ENCODE measurements at places on chromosomes 5 and 9.

DNA sequence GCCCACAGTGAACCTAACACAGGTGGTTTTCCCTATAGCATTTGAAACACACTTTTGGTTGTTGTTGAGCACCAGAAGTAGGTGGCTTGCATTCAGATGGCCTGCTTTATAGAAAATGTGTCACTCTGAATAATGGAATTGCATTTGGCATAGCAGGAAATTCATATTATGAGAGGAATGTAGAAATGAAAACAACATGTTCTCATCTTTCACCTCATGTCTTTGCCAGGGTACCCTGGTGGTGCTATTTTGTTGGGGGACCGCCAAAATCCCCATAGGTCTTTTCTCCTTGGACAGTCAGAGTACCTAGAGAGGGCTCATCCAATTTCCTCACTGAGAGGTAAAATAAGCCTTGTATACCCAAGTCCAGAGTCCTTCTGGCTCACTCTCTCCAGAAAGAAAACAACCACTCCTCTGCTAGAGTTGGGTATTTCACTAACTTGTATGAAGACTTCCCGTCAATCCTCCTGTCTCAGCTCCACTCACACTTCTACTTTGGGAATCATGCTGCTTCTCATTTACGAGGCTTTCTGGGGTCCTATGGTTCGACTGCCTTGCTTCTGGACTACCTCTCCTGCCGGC, 67.4 kb downstream of the MRPS27 start:
- no peak for DNase-seq

- no peak for DNase-seq
These were observed 55.1 kb downstream of the ASS1 start for GRCh38 chr9:130499804-130500263.

DNA sequence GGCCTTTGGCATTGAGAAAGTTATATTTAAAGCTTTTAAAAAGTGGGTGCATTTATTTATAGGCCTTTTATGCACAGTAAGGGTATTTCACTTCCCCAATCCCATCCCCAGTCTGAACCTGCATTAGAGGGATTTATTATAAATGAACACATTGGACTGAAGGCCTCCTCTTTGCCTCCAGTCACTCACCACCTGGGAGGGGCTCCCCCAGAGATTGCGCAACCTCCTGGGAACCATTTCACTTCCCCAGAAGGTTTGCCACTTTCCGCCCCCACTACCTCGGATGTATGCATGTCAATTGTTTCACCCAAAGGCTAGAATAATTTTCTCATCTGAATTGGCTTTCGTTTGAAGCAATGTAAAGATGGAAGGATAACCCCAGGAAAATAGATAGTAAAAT, 29.8 kb upstream of the VCAN start:
- DNase-seq, result no peak

DNA sequence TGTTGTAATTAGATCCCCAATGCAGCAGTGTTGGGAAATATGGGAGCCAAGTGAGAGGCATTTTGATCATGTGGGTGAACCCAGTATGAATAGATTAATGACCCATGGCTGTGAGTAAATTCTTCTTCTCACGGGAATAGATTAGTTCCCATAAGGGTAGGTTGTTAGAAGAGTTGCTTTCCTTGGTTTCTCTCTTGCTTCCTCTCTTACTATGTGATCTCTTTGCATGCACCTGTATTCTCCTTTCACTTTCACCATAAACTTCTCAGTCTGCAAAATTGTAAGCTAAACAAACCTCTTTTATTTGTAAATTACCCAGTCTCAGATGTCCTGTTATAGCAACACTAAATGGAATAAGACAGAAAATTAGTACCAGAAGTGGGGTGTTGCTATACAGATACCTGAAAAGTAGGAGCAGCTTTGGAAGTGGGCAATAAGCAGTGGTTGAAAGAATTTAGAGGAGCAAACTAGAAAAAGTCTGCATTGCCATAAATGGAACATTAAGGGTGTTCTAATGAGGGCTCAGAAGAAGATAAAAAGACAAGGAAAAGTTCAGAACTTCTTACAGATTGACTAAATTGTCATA, 1090.0 kb upstream of the ARRDC3 start:
- no peak for DNase-seq

GRCh38 chr9:98784831-98785806, 11.2 kb downstream of the ANKS6 start:
- no peak for DNase-seq

DNA sequence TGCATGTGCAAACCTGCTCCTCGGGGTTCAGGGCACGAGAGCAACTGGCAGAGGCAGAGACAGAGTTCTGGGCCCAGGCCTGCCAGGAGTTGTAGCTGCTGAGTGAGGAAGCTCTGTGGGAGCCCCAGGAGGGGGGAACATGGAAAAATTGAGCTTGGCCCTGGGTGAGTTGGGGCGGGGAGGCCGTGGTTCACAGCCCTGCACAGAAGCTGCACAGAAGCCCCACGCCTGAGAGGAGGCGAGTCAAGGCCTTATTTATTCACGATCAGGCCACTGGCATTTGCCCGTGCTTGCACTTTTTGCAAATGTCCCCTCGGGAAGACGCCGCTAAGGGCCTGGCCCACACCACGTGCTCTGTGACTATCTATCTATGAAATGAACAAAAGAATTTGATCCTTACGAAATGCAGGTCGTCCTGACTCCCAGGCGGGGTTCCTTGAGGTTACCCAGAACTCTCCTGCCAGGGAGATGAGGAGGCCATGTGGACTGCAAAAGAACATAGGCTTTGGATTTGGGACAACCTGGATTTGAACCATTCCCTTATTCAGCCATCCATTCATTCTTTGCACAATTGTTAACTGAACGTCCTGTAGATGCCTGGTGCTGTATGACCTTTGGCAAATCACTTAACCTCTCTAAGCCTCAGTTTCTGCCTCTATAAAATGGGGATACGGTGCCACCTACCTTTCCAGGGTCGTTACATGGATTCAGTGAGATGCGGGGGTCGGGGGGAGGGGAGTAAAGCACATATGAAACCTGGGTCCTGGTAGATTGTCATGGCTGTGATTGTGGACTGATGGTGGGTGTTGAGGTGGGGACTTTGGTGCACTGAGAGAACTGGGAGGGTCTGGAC, 17.9 kb downstream of the COL27A1 start:
- no peak for DNase-seq

DNA sequence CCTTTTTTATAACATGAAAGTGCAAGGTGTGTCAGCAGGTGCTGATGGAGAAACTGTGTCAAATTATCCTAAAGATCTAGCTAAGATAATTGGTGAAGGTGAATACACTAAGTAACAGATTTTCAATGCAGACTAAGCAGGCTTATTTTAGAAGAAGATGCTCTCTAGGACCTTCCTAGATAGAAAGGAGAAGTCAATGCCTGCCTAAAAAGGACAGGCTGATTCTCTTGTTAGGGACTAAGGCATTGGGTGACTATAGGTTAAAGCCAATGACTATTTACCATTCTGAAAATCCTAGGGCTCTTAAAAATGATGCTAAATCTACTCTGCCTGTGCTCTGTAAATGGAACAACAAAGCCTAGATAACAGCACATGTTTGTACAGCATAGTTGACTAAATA, 1682.4 kb downstream of the MAT2B start:
- DNase-seq, result no peak

GRCh38 chr5:74233091-74233490, 407.4 kb downstream of the ENC1 start:
- no peak for DNase-seq

DNA sequence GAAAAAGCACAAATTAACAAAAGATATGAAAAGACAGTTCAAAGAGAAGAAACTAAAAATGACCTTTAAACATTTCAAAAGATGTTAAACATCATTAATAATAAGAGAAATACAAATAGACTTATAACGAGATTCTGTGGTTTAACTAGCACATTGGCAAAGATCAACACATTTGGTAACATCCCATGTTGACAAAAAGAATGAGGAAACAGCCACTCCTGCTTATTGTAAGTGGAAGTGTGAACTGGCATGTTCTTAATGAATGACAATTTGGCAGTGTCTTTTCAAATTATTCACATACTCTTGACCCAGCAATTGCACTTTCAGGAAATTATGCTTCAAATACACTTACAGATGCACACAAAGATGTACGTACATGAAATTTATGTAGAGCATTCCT, 176.3 kb downstream of the TLE1 start:
- DNase-seq, result no peak

- no peak for DNase-seq
These were observed 238.2 kb downstream of the CD180 start for GRCh38 chr5:66958201-66958979.

- DNase-seq, result no peak
These were observed 22.0 kb upstream of the MAPK9 start for GRCh38 chr5:180313677-180314505.

DNA sequence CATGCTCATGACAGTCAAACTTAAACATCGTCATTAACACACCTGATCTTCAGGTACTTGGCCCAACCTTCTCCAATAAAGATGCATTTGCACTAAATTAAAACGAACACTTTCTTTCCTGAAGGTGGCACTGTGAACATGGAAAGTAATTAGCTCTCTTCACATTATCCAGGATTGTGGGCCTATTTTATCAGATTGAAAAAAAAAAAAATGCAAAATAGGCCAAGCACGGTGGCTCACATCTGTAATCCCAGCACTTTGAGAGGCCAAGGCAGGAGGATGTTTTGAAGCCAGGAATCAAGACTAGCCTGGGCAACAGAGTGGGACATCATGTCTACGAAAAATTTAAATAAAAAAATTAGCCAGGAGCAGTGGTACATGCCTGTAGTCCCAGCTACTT, 14.4 kb upstream of the CDC20B start:
- DNase-seq, result no peak

- no peak for DNase-seq
These were observed 219.6 kb upstream of the RORB start for GRCh38 chr9:74277532-74277931.

DNA sequence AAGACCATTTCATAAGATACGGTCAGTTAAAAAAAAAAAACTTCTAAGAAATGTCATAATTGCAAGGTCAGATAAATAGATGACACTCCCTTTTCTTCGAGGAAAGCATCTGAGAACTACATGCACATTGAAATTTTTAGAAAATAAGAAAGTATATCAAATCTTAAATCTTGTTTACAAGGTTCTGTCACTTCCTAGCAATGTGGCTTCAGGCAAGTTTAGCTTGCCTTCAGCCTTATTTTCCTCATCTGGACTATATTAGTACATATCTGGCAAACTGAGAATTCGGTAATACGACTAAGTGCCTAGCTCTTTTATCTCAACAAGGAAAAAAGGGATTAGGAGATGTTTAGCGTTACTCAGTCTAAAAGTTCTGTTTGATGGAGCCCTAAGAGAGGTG, 32.5 kb upstream of the OR2K2 start:
- no peak for DNase-seq

DNA sequence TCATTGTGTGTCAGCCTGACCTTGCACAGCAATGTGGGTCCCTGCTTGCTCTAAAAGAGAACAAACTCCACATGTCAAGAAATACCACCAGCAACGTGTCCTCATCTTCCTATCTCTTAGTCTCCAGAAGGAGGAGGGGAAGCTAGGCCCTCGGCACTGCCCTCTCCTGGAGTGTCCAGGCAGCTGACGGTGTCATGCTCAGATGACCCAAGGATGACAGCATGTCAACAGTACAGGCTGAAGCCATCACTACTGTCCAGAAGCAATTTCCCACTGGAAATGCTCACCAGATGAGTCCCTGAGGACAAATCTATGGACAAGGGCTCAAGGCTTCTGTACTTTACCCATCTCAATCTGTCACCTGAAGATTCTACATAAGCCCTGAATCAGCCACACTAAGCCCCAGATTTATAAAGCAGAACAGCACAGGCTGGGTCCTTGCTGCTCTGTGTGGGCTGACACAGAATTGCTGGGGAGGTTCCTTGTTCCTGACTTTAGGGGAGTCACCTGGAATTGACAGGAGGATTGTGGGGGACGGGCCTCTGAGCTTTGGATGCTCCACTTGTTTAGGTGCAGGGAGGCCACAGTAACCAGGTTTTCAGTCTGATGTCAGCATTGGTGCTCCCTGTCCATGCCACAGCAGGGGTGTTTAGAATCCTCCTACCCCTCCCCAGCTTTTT, 210.2 kb downstream of the DAB2IP start:
- DNase-seq, result no peak

DNA sequence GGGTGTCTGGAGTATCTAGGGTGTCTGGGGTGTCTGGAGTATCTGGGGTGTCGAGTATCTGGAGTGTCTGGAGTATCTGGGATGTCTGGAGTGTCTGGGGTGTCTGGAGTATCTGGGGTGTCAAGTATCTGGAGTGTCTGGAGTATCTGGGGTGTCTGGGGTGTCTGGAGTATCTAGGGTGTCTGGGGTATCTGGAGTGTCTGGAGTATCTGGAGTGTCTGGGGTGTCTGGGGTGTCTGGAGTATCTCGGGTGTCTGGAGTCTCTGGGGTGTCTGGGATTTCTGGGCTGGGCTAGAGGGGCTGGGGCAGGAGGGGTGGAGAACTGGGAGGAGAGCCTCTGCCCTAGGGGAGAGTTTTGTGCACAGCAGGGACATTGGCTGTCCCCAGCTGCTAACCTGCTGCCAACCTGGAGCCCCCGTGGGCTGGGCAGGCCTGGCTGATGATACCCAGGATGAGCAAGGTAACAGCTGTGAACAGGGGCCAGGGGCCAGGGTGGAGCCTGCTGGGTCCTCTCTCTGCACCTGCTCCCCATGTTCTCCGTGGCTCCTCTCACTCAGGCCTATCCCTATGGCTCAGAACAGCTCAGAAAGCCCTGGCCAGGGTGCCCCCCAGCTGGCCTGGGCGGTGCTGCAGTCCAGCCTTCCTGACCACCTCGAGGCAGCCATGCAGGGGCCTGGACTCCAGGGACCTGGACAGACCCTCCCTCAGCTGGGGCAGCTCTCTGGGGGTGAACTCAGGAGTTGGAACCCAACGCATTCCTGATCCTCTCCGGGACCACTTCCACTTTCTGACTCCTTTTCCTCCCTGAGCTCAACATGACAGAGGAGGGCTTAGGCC, 29.9 kb downstream of the LHX3 start:
- DNase-seq, result no peak

- no peak for DNase-seq
These were observed 62.5 kb downstream of the CSNK1A1 start for GRCh38 chr5:149488645-149489306.

- DNase-seq, result peak; percentile 4
These were observed 25.1 kb upstream of the CDKN2AIPNL start for GRCh38 chr5:134436523-134437339.

GRCh38 chr5:10576121-10576789, 12.4 kb downstream of the ANKRD33B start:
- no peak for DNase-seq

GRCh38 chr5:108312258-108312657, 69.6 kb downstream of the FBXL17 start:
- DNase-seq, result no peak

DNA sequence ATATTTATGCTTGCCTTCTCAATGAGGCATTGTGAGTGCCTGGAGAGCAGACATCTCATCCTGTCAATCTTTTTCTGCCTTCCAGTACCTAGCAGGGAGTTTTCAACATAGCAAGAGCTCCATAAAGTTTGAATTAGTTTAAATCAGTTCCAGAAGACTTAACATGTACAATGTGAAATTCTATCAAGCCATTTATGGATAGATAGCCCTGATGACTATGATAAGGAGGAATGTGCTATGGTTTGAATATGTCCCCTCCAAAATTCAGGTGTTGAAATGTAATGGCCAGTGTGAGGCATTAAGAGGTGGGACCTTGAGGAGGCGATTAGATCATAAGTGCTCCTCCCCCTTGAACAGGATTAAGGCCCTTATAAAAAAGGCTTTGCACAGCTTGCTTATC, 306.9 kb upstream of the SMARCA2 start:
- DNase-seq, result no peak
